ENCODE measurements at places on chromosomes 4 and X.
A peak's percentile ranks its signal among the peaks of the same experiment; 100 is the strongest.

DNA sequence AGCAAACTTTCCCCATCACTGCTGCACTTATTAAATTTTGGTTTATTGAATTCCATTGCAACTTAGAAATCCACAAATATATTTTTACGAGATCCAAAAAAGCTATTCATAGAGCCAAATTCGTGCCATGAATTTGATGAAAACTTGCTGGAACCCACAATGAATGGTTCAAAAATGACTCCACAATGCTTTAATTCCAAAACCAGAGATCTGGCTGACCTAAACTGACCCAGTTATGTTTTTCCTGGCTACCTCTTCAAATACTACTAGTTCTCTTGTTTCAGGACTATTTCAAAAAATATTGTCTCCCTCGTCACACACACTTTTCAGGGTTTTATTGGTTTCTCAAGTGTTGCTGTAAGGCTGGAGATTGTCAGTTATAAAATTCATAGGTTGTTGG, 474.8 kb downstream of the PDGFC start:
- peak; percentile 54 for DNase-seq

GRCh38 chr4:110088670-110089069, 109.7 kb downstream of the ELOVL6 start:
- DNase-seq = no peak

DNA sequence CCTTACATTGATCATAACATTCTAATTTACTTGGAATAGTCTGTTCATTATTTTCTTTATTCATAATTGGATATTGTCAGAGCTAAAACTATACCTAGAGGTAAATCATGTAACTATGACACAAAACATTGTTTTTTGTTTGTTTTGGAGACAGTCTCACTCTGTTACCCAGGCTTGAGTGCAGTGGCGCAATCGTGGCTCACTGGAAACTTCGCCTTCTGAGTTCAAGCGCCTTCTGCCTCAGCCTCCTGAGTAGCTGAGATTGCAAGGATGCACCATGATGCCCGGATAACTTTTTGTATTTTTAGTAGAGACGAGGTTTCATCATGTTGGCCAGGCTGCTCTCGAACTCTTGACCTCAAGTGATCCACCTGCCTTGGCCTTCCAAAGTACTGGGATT, 265.2 kb downstream of the FBXO8 start:
- DNase-seq = no peak

DNA sequence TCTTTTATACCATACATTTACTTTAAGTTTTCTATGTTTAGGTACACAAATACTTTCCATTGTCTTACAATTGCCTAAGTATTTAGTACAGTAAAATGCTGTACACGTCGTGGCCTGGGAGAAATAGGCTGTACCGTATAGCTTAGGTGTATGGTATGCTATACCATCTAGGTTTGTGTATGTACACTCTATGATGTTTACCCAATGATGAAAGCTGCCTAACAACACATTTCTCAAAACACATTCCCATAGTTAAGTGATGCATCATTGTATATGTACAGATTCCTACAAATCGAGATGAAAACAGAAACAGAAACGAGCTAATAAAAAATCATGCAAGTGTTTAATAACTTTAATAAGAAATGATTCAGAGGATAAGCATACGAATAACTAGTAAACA, 51.6 kb downstream of the SPANXA2 start:
- DNase-seq = no peak

DNA sequence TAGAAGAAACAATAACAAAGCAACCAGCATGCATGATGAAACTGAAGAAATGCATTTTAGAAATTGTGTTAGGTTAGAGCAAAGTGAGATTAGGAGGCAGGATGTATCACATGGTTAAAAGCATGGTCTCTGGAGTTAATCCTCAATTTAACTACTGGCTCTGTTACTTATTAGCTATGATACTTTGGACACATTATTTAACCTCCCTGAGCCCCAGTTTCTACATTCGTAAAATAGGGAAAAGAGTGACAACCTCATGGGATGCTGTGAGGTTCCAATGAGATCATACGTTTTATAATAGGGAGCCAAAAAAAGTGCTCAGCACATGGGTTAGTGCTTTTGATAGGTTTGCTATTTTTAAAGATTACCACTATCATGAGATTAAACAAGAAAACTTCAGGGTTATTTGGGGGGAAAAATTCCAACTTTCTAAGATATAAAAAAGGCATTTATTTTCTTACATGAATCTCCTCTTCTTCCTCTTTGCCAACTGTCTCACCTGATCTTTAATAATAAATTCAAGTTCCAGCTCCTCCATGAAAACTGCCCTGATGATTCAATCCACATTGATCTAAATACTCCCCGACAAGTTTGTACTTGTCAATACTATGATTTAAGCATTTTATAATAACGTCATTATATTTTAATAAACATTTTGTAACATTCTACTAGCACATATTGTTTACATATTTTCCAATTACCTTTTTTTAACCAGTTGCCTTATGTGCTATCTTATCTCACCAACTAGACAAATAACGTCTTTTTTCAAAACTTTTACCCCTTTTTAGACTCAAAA, 4.6 kb downstream of the SEC31A start:
- peak; percentile 34 for DNase-seq

- peak; percentile 39 for DNase-seq
Observed at GRCh38 chr4:107035819-107036583, at the start of gene DKK2. DKK2 (minus strand) TSS chr4:107036313; CDS start chr4:107035591, 722 bp downstream.

DNA sequence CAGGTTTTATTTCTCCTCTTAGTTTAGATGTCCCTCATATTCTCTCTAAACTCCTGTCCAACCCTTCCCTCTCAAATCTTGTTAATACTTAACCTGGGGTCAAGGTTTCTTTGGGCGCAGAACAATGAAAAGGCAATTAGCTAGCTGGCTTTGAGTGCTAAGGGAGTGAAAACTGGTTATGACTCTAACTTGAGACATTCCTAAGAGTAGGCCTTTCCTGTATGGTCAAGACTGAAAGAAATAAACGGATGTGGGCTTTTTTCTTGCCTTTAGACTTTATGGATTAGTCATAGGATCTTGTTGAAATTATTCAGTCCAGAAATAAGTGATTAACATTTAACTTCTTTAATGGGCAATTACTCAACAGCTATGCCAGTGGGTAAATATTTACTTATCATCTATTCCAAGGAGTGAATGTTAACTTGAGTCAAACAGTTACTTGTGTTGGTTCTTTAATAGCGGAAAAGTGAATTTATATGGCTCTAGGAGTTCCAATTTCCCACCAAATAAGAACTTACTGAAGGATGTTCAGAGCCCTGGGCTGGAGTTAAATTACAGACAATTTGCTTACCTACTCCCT, 141.7 kb upstream of the SCML1 start:
- DNase-seq = no peak

DNA sequence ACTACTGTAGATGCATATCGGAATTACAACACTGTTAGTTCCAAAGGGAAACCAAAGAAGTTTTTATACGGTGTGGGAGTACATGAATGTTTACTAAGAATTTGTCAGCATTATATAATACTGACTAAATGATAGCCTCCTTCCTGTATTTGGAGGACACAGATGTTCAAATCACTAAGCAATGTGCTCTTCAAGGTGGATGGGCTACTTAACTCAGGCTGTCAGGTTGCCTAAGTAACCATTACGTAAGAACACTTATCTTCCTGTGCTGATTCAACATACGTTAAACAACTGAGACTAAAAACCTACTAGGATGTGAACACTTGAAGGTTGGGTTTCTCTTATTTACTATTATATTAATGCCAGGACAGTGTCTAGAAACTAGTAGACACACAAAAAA, 81.9 kb upstream of the HPGD start:
- DNase-seq = no peak

- peak; percentile 78 for DNase-seq
Observed at GRCh38 chr4:26985873-26986272, 125.2 kb downstream of the STIM2 start.

DNA sequence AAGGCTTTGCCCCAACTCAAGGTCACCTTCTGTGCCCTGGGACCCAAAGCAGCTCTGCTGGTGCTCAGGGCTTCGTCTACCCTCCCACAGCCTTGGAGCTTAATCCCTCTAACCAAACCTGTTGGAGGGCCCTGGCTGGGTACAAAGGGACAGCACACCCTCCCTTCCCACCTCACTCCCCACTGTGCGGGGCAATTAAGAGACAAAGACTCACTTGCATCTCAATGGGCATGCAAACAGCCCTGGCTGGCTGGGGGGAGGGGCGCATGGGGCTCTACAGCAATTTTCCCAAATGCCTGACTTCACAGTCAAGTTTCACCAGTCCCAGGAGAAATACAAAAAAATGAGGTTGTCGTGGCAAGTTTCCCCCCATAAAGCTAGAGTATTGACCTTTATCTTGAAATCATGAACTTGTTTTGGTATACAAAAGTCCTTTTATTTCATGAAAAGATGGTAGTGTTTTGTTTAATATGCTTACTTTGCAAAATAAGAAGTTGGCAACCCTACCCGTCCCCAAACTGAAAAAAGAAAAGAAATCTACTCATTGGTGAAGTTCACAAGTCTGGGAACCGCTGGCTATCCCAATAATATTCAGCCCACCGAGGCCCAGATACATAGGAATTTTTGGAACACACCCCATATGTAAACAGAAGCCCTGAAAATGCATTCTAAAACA, 4.1 kb upstream of the CD99L2 start:
- no peak for DNase-seq

DNA sequence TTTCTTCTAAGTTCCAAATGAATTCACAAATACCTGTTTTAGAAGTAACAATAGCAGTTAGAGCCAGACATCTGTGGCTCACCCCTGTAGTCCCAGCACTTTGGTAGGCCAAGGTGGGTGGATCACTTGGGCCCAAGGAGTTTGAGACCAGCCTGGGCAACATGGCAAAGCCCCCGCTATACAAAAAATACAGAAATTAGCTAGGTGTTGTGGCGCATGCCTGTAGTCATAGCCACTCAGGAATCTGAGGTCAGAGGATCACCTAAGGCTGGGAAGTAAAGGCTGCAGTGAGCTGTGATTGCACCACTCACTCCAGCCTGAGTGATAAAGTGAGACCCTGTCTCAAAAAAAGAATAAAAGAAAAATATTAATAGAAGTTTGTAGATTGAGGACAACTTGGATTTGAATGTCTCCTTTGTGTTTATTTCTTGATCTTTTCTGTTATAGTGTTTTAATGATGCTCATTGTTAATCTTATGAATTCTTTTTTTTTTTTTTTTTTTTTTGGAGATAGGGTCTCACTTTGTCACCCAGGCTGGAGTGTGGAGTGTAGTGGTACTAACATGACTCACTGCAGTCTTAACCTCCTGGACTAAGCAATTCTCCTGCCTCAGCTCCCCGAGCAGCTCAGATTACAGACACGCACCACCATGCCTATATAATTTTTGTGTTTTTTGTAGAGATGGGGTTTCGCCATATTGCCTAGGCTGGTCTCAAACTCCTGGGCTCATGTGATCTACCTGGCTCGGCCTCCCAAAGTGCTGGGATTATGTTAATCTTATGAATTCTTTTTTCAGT, 30.7 kb upstream of the RAPGEF2 start:
- DNase-seq = no peak

DNA sequence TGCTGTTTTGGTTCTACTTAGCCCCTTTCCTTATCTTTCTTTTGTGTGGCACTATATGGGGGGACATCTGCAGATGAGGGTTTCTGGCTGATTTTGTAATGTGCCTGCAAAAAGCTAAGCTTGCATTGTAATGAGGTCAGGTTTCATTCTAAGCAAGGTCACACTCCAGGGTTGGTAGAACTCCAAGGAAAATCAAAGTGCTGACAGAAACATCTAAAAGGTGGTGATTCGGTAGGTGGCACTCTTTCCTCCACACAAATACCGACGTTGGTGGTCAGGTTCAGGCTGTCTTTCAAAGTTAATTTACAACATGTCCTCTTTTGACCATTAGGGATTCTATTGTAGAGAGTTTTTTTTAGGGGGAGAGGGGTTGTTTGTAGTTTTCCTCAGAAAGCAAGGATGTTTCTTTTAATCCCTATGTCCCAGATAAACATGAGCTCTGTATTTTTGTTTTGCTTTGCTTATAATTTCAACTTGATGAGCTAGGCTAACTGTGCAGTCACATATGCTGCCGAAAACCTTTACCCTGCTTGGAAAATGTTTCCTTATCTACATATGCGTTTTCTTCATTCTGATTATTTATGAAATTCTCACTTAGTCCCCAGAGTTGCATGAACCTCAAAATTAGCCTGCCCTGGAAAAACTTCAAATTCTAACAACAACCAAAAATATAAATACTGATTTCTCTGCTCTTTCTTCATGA, 434.2 kb downstream of the PPARGC1A start:
- peak; percentile 2 for DNase-seq

GRCh38 chr4:140048419-140048995, 105.5 kb downstream of the MAML3 start:
- DNase-seq = no peak

- DNase-seq = no peak
Observed at GRCh38 chrX:32933548-32933947, 277.8 kb downstream of the DMD start.

DNA sequence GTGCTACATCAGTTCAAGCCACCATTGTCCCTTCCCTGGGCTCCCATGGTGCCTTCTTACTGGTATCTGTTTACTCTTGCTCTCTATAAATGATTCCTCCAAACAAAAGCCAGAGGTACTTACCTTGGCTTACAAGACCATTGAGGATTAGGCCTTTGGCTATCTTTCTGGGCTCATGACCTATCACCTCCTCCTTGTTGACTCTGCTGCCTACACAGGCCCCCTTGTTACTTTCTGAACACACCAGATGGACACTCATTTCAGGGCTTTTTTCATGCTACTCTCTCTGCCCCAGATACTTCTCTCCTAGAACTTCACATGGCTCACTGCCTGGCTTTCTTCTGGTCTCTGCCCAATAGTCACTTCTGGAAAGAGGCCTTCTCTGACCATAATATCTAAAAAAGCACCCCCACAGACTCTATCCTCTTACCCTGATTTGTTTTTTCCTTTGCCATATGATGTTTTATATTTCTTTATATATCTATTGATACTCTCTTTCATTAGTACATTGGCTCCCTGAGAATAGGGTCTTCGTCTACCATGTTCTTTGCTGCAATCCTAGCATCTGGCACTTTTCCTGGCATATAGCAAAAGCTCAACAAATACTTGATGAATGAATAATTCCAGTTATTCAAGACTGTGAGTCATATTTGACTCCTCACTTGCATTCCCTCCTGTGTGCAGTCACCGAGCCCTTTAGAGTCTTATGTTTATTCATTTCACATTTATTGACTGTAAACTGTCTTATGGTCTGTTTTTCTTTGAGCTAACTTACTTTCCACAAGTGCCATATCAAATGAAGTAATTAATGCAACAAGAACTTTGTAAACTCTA, 27.1 kb upstream of the TAPT1 start:
- peak; percentile 39 for DNase-seq

- no peak for DNase-seq
Observed at GRCh38 chr4:155713911-155714310, 44.9 kb upstream of the GUCY1B1 start.

- no peak for DNase-seq
Observed at GRCh38 chr4:7421356-7422150, 13.2 kb downstream of the PSAPL1 start.

DNA sequence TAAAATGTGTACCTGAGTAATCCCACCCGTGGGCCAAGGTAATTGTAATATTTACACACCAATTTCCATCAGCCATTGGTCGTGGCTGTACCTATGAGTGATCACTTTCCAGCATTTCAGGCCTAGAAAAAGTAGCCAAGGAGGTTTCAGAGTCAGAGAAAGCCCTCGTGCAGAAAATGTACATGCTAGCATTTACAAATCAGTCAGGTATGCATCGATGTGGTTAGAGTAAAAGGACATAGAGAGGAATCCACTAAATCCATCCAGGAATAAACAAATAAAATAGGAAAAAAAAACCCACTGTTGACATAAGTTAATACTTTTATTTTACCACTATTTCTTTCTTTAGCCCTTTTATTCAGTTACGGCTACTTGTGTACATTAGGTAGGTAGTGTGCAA, 256.8 kb downstream of the TRIML1 start:
- DNase-seq = no peak
